ENCODE measurements at places on chromosomes 16 and 17.

DNA sequence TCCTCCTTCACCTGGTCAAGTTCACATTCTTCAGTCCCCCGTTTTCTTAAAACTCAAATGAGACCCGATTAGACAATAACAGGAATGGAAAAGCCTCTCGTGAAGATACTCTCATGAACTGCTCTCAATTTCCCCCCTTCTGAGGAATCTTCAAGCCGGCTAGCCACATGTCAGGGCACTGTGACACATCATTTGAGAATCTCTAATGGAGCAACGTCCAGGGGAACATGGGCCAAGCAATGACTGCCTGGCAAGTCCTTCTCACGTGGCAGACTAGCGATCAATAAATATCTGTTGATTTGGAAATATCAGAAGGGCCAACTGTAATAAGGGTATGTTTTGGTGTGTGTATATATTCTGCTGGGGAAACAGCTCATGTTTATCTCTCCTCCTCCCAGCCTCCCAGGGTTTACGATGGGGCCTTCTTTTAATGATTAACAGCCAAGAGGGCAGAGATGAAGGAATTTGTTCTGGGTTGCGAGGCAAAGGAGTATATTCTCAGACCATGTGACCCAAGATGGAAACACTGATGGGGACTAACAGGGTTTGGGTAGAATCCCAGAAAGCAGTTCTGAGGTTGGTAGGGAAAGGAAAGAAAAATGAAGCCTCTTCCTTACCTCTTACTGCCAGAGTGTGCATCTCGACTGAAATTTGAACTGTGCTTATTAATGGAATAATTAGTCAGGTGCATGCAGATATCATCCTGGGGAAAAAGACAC lies 21.4 kb downstream of the TTLL6 start:
- DNase-seq: no peak

- no peak for DNase-seq
These were observed 124.1 kb downstream of the CDH11 start for GRCh38 chr16:64997751-64998150.

DNA sequence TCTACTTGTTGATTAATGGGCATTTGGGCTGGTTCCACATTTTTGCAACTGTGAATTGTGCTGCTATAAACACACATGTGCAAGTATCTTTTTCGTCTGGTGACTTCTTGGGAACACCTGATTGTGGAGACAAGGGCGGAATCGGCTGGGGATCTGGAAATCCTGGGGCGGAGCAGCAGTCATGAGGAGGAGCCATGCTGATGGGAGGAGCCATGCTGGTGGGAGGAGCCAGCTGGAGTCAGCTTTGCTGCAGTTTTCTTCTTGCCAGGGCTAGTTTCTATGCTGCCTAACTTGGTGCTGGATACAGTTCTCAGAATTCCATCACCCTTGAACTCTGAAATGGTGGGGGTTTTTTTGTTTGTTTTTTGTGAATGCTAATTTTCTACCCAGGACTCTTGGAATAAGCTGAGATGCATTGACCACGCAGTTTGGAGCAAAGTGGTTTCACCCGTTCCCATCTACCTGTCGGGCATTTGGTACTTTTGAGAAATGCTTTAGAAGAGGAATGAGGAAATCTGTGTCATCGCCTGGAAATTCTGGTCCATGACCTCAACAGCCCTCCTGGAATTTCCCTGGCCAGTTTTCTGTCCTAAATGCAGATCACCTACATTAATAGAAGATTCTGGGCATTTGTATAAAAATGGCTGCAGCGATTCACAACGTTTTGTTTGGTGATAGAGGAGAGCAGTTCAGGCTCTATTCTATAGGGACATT lies 217.4 kb upstream of the ZFHX3 start:
- DNase-seq: no peak

DNA sequence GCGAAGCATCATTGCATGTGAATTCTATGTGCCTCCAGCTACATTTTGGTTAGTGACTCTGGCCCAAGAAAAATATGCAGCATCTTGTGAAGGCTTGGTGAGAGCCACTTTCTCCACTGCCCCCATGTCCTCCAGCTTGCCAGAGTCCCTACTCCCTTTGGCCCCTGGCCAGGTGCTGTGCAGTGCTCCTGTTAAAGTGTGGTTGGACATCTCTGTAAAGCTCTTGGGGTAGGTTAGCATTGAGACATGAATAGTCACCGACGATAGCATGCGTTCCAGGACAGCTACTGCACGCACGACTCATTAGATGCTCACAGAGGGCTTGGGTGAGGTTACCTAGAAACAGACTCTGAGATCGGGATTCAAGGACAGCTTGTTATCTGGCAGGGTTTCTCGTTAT lies 48.6 kb downstream of the FOXL1 start:
- DNase-seq: no peak

- DNase-seq: no peak
These were observed 204.8 kb upstream of the COX10 start for GRCh38 chr17:13864521-13864920.

DNA sequence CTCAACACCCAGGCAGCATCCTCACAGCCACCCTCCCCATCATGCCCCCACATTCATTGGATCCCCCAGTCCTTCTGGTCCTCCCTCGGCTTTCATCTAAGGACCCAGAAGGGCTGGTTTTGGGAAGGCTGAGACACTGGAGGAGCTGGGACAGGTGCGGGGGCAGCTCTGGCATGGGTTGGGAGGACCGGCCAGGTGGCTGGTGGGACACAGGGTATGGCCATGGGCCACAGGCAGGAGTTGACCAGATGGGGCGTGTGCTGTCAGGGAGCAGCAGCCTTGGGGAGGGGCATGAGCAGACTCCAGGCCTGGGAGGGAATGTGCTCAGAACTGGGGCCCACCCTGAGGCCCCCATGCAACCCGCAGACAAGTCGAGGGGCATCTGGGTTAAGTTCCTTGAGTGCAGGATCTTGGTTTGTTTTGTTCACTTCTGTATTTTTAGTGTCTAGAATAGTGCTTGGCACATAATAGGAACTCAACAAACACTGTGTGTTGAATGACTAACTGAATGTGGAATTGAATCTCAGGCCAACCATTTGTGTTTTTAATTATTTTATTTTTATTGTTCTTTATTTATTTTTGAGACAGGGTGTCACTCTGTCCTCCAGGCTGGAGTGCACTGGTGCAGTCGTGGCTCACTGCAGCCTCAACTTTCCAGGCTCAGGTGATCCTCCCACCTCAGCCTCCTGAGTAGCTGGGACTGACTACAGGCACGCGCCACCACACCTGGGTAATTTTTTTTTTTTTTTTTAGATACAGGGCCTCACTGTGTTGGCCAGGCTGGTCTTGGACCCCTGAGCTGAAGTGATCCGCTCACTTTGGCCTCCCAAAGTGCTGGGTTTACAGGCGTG lies 5.6 kb downstream of the P2RX1 start:
- DNase-seq: no peak

DNA sequence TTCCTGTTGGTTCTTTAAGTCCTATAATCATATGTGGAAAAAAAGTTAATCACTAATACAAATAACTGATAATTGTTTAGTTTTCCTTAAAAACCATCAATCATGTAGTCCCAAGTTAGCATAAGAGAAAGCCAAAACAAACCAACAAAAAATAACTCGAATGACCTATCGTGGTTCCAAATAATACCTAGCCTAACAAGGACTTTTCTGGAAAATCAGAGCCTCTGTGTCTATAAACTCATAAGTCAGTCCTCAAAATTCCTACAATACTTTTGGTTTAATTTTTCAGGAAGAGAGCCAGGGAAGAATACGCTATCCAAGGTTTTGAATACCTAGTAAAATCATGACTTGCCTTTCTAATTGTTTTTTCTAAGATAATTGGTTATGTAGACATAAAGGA lies 975.3 kb upstream of the SOX9 start:
- no peak for DNase-seq

DNA sequence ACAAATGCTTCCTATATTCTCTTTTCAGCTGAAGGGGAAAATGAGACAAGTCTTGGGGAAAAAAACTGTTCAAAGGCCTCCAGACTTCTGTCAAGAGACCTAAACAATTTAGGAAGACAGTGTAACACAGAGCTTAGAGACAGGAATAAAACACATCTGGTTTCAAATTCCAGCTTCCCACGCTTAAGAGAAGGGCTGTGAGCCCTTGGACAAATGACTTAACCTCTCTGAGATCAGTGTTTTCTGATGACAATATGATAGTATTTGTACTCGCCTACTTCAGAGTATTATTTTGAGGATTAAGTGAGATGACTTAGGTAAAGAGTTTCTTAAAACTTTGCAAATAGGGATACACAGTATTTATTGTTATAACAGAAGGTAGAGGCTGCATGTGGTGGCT lies 29.5 kb downstream of the SMURF2 start:
- DNase-seq: no peak

- no peak for DNase-seq
These were observed 980 bp downstream of the LLGL1 start for GRCh38 chr17:18226284-18226945.

DNA sequence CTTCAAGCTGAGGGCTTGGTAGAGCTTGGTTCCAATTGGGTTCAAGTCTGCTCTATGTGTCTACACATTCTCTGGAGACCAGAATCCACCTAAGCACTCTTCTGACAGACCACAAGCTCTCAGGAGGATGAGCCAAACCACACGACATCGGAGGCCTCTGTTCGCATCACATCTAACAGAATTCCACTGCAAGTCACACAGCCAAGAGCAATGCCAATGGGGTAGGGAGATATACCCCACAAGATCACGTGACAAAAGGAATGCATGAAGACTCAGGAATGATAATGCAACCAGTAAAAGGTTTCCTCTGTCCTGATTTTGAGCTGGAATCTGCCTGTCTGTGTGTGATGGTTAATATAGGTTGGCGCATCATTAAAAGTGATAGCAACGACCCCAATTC lies 46.6 kb upstream of the RPL38 start:
- no peak for DNase-seq

DNA sequence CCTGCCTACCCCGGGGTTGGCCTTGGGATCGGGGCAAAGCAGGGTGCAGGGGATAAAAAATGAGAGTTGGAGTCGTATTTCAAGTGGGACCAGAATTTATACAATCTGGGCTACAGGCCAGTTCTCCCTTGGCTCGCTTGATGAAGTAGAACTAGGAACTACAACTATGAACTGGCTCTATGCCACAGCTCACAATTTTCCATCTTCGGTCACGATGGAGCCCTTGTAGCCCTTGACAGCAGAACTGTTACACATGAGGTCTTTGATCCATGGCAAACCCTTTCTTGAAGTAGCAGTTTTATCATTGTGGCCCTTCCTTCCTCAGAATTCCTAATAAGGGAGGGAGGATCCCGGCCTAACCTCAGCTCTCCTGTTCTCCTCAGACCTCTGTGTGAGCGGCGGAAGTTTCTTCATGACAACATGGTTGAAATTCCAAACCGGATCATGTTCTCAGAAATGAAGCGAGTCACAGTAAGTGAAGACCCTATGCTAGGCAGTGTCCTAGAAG lies 17.1 kb downstream of the LIG3 start:
- no peak for DNase-seq

GRCh38 chr16:66618588-66619375 lies 14.3 kb downstream of the CMTM3 start:
- DNase-seq: no peak

- no peak for DNase-seq
These were observed 20.8 kb upstream of the PLLP start for GRCh38 chr16:57305159-57305811.

DNA sequence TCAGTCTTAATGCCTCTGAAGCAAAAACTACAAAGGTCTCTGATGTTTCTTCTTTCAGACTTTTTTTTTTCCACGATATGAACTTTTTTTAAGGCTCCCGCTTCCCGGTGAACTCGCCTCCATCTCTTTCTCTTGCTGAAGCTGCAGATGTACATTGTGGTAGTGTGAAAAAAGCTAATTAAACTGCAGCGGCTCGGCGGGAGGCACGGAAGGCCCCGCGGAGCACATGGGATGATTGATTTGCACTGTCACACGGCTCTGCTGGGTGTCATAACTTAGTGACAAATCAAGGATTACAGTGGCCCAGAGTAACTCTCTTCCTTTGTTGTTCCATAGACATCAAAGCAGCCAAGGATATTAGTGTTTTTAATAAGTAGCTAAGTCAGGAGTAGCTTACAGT lies 196.3 kb downstream of the AXIN2 start:
- no peak for DNase-seq

GRCh38 chr16:73610605-73611156 lies 562.8 kb upstream of the ZFHX3 start:
- no peak for DNase-seq

DNA sequence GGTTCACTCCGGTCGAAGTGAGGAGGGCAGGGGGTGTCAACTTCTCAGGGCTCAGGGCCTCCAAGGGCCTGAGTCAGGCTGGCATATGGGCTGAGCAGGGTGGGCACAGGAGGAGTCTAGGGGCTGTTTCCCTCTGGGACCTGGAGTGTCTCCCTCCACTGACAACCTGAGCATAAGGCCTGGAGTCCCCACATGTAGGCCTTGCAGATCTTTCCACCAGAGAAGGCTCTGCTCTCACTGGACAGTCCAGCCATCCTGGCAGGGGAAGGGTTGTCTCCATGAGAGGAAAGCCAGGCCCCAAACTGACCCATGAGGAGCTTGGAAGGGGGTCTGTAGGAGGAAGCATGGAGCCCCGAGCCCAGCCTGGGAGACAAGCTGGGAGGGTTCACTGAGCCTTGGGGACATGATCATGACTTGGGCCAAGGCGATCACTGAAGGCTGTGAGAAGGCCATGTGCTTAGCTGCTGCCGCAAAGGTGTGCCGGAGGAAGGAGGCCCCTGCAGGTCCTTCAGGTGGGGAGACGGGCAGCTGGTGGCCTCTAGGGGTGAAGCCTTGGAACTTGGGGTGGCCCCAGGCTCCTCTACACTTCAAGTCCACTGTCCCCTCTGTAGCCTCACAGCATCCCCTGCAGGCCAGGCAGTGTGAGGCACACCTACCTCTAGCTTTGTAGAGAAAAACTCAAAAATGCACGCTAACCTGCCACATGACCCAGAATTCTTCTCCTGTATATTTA lies 9.9 kb downstream of the CMTM2 start:
- peak; percentile 52 for DNase-seq

DNA sequence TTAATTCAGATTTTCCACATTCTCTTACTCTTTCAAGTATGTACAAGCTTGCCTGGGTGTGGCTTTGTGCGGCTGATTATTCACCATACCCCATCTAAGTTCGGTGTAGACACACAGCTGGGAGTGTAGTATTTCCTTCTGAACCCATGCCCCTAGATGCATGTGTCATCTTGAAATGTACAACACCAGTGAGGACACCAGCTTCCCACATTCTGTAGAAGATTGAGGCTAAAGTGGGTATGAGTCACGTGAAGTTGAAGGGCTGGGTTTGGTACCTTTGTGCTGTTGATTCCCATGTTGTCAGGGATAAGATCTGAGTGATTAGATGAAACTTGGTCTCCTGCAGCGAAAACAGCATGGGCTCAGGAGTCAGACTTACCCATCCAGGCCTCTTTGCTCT lies 14.6 kb upstream of the DHX8 start:
- no peak for DNase-seq

All from naive thymus-derived CD8-positive, alpha-beta T cell (primary cell).